Stimulated activated CD8-positive, alpha-beta memory T cell treated with anti-CD3 and anti-CD28 coated beads, Interleukin-4, amount 100 ng/mL, for 4 hours (primary cell): ENCODE measurements at places on chromosomes 3 and 15.

GRCh38 chr15:99467853-99468464, 97.8 kb upstream of the MEF2A start:
- no peak for DNase-seq

DNA sequence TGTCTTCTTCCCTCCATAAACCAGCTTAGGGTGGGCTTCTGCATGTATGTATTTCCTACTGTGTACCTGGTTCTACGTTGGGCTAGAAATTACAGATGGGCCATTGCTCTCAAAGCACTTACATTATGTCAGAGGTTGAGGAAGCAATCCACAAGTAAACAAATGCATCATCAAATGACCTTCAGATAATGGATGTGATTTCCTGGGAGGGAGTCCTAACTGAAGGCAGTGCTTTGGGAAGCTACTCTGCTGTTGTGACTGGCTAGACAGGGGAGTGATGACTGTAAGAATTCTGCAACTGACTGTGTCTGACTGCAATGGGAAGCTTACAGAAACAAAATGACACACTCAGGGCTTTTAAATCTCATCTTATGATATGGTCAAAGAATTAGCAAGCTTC, 71.0 kb upstream of the PRR23E start:
- DNase-seq: no peak

DNA sequence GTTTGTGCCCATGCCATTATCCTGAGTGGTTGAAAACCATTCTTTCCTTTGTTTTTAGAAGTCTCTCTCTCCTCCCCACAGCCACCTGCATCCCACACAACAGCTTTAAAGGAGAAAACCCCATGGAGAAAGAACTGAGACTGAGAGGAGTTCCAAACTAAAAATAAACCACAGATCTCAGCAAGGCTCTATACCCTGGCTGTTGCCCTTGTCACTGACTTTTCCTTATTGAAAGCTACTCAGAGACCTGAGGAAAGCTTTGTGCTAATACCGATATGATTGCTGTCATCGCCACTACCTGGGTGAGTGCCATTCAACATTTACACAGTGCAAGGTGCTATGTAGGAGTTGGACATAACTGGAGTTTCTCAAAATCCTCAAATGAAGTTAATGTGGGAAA, 55.5 kb upstream of the RASGRP1 start:
- DNase-seq: no peak

GRCh38 chr3:106703524-106703923, 673.7 kb upstream of the CCDC54 start:
- no peak for DNase-seq

DNA sequence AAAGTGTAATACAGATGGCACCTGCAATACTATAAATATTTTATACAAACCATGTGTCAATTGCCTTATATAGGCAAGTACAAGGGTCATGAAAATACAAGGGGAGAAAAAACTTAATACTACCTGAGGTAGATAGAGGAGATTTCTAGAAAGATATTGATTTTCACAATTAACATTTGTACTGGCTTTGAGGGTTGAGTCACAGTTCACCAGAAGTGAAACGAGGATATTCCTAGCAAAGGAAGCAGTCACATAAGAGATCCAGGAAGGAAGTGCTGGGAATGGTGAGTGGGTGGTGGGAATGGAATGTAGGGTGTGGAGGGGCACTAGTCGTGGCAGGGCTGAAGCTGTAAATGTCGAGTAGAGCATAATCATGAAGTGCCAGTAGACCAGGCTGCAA, 108.7 kb downstream of the P2RY1 start:
- DNase-seq: no peak

- DNase-seq: no peak
Measured at GRCh38 chr3:28912120-28912885, 368.6 kb upstream of the RBMS3 start.

DNA sequence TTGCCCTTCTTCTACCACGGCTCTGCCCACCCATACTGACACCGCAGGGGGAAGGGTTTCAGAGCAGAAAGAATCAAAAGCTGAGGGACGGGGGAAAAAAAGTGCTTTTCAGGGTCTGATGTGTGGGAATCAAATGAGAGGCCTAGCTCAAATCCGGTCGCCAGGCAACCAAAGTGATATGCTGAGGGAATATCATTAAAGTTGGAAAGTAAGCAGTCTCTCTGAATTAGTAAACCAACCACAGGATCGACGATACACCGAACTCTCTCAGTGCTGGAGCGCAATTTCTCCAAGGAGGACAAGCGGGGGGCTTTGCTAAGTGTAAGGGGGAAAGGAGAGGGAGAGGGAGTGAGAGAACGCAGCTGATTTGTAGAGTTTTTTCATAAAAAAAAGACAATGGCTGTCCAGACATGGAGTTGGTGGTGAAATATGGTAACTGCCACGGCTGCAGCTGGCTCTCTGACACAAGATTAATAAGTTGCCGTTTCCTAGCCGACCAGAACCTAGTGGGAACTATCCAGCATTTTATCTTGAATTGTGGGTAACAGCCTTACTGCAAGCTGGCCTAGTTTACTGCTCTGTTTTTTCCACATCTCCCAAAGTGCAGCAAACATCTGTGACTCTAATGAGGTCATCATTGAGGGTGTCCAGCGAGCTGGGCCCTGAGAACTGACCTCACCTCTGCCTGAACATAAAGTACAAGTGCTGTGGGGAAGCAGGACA, 530.2 kb downstream of the SOX2 start:
- no peak for DNase-seq

- DNase-seq: no peak
Measured at GRCh38 chr3:22010997-22011396, 260.0 kb upstream of the ZNF385D start.

DNA sequence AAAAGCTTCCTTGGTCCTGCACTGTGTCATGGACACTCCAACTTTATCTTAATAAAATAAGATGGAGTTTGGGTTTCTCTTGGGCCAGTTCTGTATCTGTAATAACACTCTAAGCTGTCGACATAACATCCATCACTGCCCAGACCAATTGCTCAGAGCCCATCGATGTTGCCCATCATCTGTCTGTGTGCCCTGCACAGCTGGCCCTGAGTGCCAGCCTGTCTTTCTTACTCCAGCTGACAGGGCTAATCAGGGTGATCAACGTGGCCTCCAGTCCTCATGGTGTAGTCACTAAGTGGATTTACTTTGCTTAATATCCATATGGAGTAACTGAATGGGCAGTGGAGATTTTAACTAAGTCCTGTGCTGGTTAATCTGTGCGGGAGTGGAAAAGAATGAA, 419.8 kb upstream of the TPM1 start:
- DNase-seq: no peak

DNA sequence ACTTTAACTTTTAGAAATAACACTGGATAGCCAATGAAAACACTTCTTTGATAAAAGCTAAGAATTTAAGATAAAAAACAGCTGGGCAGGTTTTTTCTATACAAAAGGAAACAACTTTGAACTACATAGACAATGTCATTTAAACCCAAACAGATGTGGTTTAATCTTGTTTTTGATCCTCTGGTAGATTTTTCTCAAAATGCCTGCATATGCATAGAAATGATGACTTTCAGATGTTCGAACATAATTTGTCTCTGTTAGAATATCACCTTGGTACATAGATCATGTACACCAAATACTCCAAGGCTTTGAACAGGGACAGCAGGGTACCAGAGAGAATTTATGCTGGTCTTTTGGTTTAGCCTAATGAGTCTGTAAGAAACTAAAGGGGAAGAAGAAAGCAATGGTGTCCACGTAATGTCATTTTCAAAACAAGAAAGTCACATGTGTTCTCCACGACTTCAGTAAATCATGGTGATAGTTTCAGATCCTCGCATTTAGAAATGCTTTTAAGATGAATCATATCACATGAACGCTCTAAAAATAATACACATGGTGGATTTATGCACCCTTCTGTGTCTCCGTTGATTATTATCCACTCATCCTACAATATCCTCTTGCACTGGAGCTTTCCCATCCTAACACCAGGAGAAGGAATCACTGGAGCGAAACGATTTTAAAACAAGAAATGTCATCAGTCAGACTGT, 160.1 kb upstream of the PDZRN3 start:
- DNase-seq: no peak

- no peak for DNase-seq
Measured at GRCh38 chr3:167773584-167773983, 38.1 kb downstream of the SERPINI1 start.

DNA sequence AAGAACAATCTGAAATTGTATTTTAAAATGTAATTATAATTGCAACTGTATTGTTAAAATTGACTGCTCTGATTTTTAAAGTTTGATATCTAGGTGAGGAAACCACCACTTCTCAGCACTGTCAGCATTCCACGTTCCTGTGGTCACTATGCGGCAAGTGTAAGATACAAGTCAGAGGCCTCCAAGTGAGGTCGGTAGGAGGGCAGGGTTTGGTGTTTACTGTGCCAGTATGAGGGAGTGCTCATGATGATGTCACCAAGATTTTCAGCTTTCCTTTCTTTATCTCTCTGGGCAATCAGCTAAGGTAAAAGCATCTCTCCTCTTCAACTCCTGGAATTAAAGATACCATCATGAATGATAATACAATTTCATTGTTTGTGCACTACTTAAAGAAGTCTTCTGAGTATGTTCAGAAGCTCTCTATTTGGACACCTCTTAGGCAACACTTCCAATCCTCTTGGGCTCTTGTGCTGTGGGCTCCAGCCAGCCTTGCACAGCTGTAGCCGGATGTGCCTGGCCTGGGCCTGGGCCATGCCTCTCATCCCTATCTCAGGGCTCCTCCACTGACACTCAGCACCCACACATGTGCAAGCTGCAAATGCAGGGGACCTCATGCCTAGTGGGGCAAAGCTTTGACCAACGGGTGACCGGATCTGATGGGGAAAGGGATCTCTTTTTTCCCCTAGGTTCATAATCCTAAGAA, 42.9 kb downstream of the CCR3 start:
- no peak for DNase-seq

GRCh38 chr3:55305696-55306485, 181.2 kb downstream of the WNT5A start:
- no peak for DNase-seq

- DNase-seq: no peak
Measured at GRCh38 chr15:67611370-67612369, 69.2 kb downstream of the MAP2K5 start.

DNA sequence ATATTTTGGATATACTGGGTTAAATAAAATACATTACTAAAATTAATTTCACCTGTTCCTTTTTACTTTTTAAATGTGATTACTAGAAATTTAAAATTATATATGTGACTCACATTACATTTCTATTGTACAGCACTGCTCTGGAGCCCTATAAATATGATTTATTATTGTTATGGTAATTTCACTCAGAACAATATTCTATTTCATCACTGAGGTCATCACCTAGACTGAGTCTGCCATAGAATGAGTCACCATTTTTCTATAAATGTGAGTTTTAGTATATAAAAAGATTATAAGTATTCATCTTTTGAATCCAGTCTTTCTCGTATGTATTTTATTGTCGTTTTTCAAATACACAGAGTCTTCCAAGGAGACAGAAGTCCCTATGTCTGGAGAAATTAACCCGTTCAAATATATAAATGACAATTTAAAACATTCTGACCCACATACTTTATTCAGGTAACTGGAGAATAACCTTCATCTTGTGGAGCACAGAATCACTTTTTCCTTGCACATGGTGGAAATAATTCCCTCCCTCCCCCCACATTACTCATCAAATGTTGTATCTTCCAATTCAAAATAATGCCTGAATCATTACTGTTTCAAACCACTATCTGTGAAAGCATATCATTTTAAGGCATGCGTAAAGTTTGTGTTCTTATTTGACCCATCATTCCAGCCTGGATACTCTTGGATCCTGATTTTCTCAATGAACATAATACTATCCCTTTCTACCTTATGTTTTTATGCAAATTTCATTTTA, 30.0 kb downstream of the CHST14 start:
- no peak for DNase-seq

- DNase-seq: no peak
Measured at GRCh38 chr3:130682131-130682530, 64.5 kb downstream of the PIK3R4 start.

GRCh38 chr15:48653216-48653615, 7.7 kb upstream of the FBN1 start:
- DNase-seq: no peak

DNA sequence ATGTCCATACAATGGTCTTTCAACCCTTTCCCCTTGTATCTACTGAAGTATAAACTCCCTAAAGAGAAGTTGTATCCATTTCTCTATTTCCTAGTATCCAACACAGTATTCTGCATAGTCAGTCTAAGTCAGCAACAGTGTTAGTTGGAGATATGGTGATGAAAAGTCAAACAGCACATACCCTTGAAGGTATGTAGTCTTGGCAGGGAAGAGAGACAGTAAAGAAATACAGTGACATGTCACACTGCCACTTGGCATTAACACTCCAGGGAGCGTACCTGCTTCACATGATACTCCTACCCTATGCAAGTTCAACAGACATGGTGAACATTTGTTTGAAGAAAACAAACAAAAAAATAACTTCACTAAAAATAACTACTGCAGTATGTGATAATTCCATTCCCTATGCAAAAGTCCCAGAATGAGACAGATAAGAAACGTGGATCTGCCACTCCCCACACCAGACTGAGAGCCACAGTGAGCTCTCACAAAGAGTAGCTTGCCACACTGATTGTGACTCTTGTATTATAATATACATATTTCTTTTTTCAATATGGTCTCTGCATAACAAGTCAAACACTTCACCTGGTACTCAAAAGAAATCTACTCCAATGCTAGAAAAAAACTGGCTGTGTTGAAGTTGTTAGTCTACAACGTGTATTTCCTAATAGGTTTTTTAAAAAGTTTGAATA, 5.9 kb downstream of the PDCD10 start:
- DNase-seq: no peak

DNA sequence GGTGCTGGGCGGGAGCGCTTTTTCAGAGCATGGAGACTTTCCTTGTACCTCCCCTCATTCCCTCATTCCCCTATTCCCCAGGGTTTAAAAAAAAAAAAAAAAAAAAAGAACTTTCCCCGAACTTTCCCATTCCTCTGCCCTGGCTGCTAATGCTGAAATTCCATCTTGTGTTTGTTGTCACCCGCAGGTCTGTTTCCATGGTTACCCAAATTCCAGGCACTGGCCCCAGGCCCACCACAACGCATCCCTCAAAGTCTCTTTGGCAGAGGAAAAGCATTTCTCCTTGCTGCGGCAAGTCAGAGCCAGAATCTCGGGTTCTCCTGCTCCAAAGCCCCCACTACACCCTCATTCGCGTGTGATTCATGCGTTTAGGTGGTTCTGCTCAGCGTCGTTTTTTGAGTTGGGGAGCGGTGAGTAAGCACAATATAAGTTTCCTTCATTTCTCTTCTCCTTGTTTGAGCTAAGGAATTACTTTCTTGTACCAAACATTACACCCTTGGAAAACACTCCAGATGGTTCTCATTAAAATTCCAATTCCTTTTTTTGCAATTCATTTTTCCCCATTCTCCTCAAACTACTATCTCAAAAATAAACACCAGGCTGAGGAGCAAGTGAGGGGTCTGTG, 21.6 kb downstream of the ANAPC13 start:
- DNase-seq: no peak

GRCh38 chr15:100468285-100468684, 60.5 kb downstream of the CERS3 start:
- no peak for DNase-seq

DNA sequence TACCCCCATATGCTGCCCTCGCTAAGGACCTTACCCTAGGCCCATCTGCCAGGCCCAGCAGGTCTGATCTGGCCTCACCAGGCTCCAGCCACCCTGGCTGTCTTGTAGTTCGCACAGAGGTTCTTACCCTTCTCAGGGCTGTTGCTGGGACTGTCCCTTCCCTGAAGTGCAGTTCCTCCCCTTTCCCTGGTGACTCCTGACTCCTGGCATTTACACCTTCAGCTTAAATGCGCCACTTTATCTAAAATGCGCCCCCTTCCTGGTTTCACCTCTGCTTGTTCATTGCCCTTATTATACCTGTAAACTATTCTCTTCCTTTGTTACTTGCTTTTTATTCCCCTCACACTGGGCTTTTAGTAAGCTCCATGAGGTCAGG, 835 bp upstream of the TTLL3 start:
- DNase-seq: no peak

GRCh38 chr15:79160211-79160610, 69.6 kb upstream of the RASGRF1 start:
- DNase-seq: no peak
